Fibroblast of villous mesenchyme (primary cell): ENCODE measurements at places on chromosomes 7 and 10. TPM values are rescaled to one million over a fixed set of nuclear protein-coding genes. Genes with fewer than 3 reads are reported as not detected.

Gene DPP6
- total RNA-seq = under 0.01 TPM in 2 replicates

DNA sequence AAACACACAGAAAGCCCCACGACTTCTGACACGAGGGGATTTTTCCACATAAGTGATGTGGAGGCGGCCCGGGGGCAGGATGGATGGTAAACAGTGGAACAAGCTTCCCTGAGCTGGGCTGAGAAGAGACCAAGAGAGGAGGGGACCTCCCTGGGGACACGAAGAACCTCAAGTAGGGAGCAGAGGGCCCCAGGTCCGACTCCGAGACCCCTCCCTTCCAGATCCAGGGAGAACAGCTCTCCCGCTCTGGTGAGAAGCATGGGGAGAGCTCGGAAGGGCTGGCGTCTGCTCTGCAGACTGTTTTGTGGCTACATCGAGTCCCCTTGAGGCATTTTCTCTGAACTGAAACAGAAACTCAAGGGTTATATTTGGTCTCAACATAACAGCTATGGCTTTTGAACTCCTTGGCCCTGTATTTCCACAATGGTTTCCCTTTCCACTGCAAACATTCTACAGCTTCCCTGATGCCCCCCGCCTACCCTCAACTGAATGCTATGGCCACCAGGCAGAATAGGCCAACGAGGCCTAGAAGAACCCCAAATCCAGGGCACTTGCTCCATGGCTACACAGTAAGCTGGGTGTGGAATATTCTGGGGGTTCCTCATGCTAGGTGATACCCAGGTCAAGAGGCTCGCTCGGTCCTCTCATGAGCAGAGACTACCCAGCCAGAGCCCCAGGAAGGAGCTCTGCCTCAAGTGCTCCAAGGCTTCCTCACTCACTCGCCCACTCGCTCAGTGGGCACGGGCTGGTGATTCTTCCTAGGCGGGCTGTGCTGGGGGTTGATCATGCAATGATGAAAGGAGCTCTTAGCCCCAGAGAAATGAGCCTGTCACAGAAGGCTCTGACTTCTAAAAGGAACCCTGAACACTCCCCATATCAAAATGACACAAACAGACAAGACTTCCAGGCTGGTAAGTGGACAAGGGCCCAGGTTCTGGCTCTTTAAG is 47.5 kb downstream of the FAM53B start:
- DNase-seq = no peak

GRCh38 chr7:100119970-100120732 is 717 bp downstream of the CNPY4 start:
- DNase-seq = peak; percentile 64

GRCh38 chr10:61081301-61081700 is 137.3 kb upstream of the RHOBTB1 start:
- DNase-seq = no peak

GRCh38 chr7:17560516-17560915 is 262.1 kb downstream of the AHR start:
- DNase-seq = no peak

GRCh38 chr7:155648752-155649339 is 4.4 kb downstream of the RBM33 start:
- DNase-seq = no peak

GRCh38 chr10:71713135-71714030 is 6.2 kb downstream of the C10orf105 start:
- DNase-seq = peak; percentile 78

- no peak for DNase-seq
Measured at GRCh38 chr10:77782328-77783061, 144.1 kb downstream of the DLG5 start.

DNA sequence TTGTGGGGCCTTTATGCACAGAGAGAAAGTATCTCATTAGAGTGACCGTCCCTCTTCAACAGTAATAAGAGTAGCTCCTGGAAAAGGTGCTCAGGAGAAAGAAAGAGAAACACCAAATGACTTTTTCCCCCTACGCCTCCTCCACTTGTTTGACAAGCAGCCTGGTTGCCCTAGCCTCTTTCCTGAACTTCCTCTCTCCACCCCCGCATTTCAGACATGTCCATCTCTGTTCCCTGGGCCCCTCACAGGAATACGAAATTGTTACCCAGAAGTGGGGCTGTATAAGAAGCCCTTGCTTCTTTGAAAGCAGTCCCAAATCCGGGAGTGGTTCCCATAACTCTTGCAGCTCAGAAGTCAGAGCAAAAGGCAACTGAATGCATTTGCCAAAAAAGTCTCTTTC is 119.6 kb upstream of the ADO start:
- DNase-seq = no peak

DNA sequence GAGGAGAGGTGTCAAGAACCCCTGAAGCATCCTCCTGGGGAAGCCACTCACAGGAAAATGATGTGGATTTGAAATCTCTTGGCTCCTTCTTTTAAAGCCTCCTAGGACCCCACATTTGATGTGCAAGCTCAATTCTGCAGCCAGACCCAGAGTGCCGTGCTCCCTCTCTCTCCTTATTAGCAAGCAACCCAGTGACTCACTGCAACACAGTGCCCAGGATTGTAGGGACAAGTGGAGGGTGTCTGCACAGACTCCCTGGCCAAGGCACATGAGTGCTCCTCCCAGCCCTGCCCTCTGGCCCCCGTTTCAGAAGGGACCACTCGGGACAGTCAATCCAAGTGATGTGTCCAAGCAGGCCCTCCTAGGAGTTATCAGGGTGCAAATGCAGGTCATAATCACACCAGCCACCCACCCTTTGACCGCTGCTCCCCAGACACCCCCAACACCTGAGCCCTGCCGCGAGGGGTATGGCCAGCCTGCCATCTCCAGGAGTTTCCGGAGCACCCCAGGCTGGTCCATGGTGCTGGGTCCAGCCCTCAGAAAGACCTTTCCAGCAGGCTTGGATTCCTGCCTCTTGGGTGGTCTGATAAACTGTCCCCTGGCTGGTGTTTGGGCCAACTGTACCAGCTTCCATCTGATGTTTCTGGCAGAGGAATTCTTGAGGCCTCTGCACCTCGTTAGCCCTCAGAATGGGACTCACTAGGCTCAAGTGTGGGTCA is 54.5 kb upstream of the CXCL12 start:
- no peak for DNase-seq

- DNase-seq = peak; percentile 61
Measured at GRCh38 chr10:104441329-104442000, 87.8 kb downstream of the CFAP58 start.

DNA sequence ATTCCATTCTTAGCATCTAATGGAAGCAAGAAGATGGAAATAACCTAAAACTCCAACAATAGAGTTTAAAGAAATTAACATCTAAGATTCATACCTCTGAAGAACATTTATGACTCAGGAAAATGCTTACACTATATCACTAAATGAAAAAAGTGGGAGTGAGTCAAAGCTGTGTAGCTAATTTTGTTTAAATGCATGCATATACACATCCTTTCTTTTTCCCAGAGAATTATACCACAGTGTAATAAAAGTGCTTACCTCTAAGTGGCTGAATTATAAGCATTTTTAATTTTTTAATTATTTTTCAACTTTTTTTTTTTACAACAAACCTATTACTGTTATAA is 44.3 kb downstream of the CCDC71L start:
- no peak for DNase-seq

GRCh38 chr10:111319866-111320265 is 243.0 kb downstream of the ADRA2A start:
- DNase-seq = no peak

Gene TSPAN13
- total RNA-seq = 8.7 and 10.8 TPM in 2 replicates

DNA sequence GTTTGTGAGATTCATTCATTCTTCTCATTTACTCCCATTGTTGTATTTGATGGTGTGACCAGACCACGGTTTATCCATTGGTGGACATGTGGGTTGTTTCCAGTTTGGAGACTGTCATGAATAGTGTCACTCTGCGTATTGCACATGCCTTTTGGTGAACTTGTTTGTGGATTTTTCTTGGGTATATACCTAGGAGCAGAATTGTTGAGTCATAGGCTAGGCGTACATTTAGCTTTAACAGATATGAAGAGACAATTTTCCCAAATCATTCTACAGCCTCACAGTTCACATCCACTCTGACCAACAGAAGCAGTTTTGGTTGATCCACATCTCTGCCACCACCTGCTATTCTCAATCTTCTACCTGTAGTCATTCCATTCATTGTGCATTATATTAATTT is 66.0 kb upstream of the FAM20C start:
- no peak for DNase-seq

Gene ACHE
- not detected in 2 replicates for total RNA-seq
